Renal cortex interstitium (tissue), 15 donors: ENCODE measurements at places on chromosomes 16 and 17. TPM values are rescaled to one million over a fixed set of nuclear protein-coding genes. Genes with fewer than 3 reads are reported as not detected.

WFDC1 gene
- polyA plus RNA-seq = 3.8 TPM

DLX4 gene
- 0.89 TPM for polyA plus RNA-seq

SLC5A10 gene
- 0.70 TPM for polyA plus RNA-seq

MAPT gene
- polyA plus RNA-seq = 7.1 TPM

TMEM92 gene
- 3.3 TPM for polyA plus RNA-seq

SCN4A gene
- polyA plus RNA-seq = 1.2 TPM

TMEM186 gene
- 16.9 TPM for polyA plus RNA-seq

ACAP1 gene
- polyA plus RNA-seq = 7.0 TPM

SDR42E2 gene
- polyA plus RNA-seq = 0.14 TPM

PLA2G10 gene
- polyA plus RNA-seq = 0.26 TPM

SMTNL2 gene
- 60.1 TPM for polyA plus RNA-seq

BCKDK gene
- 42.6 TPM for polyA plus RNA-seq

AGRP gene
- not detected for polyA plus RNA-seq

CDH3 gene
- 60.3 TPM for polyA plus RNA-seq

DNA sequence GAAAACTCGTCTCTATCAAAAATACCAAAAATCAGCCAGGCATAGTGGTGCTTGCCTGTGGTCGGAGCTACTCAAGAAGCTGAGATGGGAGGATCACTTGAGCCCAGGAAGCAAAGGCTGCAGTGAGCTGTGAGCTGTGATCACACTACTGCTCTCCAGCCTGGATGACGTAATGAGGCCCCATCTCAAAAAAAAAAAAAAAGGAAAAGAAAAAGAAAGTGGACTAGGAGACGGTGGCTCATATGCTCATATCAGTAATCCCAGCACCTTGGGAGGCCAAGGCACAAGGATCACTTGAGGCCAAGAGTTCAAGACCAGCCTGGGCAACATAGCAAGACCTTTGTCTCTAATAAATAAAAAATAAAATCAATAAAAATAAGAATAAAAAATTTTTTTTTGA is 8.8 kb upstream of the SUMO2 start:
- DNase-seq = no peak

DNA sequence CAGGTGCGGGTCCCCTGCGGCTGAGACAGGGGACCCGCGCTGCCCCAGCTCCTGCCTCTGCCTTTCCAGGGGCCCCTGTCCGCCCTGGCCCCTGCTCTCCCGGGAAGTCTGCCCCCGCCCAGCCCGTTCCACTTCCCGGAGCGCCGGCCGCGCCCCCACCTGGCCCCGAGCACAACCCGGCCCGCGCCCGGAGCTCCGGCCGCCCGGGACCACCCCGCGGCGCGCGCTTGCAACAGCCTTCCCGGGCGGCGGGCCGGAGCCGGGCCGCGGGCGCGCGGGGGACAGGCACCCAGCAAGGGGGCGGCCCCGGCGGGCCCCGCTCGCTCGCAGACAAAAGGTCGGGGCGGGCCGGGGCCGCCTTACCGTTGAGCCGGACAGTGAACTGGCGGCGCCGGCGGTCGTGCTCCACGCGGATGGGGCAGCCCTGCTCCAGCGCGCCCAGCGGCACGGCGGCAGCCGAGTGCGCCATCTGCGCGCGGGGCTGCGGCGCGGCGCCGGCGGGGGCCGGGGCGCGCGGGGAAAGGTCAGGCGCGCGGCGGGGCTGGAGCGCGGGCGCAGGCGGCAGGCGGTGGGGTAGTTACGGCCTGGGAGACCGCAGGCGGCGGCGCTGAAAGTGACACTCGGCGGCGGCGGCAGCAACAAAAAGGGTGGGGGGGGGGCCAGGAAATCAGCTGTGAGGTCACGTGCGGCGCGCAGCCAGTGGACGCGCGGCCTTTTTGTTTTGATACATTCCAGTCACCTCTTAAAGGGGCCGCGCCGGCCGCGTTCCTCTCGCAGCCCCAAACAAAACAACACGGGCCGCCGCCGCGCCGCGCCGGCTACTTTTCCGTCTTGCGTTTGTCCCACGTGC is at the start of gene NATD1:
TSS of gene NATD1 (minus strand) at position 615 of the 850 bp plus-strand sequence. CDS start at position 469, 146 bp downstream.
- peak; percentile 75 for DNase-seq

DNA sequence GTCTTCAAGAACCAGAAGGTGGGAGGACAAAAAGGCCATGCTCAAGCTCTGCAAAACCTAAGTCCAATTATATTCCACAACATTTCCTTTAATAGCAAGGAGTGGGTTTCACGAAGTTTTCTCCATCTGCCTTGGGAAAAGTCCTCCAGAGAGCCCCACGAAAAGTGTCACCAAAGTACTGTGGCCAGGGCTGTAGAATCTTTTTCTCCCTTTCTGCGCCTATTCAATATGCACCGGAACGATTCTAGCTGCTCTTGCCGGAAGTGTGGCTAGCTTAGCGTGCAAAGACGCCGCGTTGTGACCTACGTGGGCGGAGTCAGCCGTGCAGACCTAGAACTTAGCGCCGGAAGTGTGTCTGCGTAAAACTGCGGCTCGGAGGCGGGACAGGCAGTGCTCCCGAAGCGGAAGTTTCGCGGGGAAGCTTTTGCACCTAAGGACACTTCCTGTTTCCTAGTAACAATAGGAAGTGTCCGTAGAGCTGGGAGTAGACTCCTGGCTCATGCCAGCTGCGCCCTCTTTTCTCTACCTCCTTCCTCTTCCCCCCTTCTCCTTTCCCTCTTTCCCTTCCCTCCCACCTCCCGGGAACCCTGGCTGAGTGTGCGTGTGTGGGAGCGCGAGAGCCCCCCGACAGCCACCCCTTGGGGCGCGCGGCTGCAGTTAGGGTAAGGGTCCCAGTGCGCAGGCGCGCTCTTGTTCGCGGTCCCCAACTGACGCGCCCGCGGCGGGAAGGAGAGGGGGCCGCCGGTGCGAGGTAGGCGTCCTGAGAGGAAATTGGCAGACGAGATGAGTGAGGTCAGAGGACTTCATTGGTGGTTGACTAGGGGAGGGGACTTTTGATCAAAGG is at the start of the genes ZNF646 and ZNF668:
TSS of gene ZNF646 (plus strand) at position 453 of the 844 bp plus-strand sequence. CDS start 1,903 bp downstream, outside the sequence.
TSS of gene ZNF668 (minus strand) at position 271 of the 844 bp plus-strand sequence. CDS start 9,781 bp downstream, outside the sequence.
- peak; percentile 98 for DNase-seq

DNA sequence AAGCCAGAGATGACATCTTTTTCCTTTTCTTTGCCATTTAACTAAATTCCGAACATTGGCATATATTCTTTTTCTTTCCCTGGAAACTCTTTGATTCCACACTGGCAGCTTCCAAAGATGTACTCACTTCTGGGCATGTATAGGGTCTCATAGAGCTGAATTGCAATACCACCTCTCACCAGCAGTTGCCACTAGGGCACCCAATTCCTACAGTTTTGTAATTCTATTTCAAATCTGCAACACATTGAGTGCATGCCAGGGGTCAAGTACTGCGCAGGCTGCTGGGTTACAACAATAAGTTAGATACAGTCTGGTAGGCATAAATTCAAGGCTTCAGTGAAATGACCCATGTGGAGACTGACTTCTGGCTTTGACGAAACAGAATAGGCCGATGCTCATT is 208.8 kb upstream of the NLRP1 start:
- DNase-seq = no peak

DNA sequence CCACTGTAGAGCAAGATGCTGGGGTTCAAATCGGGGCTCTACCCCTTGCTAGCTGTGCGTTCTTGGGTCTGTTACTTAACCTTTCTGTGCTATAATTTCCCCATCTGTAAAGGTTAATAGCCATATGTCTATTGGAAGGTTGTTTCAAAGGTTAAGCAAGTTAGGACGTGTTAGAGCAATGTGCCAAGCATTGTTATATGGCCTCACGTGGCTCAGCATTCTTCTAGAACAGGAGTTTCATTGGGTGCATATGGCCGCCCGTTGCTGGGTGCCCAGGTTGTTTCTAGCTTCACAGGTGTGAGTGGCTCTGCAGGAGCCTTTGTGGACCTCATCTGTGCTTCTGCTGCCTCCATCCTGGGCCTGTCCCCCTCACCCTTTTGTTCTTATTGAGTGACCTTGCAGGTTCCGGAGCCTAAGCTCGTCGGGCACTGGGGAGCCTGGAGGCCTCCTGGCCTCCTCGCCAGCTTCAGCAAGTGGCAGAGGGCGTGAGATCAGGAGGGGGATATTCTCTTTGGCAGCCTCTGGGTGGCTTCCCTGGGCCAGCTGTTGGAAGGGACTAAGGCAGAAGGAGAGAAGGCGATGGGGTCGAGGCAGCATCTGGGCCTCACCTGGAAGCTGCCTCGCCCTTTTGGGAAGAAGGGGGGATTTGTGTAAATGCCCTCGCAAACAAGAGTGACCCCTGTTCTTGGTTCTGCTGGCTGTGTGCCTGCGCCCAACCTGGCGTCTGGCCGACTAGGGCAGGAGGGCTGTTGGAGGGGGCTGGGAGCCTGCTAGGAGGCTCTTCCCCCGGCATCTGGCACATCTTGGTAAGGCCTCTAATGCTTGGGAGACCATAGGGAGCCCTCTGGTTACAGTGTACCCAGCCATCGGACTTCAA is 80.2 kb upstream of the CIBAR2 start:
- no peak for DNase-seq

- no peak for DNase-seq
Measured at GRCh38 chr16:79407005-79407404, 193.5 kb downstream of the MAF start.

DNA sequence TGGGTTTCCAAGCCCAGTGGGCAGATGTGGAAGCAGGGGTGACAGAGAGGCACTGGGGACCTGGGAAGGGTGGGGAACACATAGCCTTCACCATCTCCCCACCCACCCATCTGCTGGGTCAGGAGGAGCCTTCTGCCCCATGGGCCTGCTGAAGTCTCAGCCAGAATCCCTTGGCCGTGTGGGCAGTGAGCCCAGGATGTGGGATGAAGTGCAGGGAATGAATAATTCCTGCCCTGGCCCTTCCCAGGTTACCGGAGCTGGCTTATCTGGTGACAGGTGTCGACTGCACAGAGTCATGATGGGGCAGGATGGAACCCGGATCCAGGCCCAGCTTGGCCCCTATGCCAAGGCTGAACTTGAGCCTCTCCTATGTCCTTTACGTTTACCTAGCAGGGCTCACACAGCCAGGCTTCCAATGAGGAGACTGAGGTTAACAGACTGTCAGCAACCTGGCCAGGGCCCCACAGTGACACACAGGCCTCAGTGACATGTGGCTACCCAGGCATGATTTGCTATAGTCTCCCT is 17.5 kb downstream of the ATP2A3 start:
- no peak for DNase-seq

GRCh38 chr17:36525113-36525512 is 9.6 kb downstream of the MYO19 start:
- no peak for DNase-seq

DNA sequence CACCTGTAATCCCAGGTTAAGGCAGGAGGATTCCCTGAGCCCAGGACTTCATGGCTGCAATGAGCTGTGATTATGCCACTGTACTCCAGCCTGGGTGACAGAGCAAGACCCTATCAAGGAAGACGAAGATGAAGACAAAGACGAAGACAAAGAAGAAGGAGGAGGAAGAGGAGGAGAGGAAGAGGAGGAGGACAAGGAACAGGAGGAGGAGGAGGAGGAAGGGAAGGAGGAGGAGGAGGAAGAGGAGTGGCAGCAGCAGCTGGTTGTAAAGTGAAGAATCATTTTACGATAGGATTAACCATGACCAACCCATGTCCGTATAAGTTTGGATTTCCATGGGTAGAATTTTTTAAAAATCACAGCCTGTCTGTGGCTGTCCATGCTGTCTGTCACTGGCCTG is 316.8 kb upstream of the TNRC6C start:
- no peak for DNase-seq

GRCh38 chr16:54453871-54454270 is 167.3 kb upstream of the IRX3 start:
- no peak for DNase-seq

- DNase-seq = no peak
Measured at GRCh38 chr16:54093281-54093680, 193.3 kb downstream of the IRX3 start.

- no peak for DNase-seq
Measured at GRCh38 chr16:89360760-89361435, 129.5 kb downstream of the ANKRD11 start.

DNA sequence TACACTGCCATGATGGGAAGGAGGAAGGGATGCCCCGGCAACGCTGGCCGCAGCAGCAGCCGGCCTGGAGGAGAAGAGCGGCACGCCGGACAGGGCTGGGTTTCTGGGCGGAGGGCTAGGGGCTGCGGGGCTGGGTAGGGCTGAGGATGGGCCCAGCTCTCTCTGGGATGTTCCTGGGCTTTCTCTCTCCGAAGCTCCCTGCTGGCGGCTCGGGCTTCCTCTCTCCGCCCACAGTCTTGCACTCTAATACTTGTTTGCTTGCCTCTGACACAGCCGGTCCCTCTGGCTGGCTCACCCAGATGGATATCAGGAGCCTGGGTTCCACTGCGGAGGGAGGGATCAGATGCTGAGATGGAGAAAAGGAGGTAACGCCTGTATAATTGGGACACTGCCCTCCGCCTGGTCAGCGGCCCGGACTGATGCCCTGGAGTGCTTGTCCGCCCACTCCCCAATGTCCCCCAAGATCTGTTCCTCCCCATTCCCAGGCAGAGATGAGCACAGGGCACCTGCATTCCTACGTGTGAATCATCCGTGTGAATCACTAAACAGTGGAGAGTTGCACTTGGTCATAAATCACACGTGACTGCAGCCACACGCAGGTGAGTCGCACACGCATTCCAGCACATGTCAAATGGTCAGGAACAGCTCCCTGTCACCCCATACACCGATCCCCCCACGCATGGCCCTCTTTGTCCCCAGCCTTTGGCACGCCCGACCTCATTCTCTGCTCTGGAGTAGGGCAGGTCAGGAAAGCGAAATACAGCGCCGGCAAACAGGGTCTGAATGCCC is at the start of gene ALOXE3:
TSS of gene ALOXE3 (minus strand) at position 535 of the 789 bp plus-strand sequence. CDS start at position 11, 524 bp downstream.
- no peak for DNase-seq

- DNase-seq = no peak
Measured at GRCh38 chr17:17191346-17191792, 14.8 kb downstream of the PLD6 start.

GRCh38 chr17:82767041-82767754 is 15.3 kb downstream of the TBCD start:
- no peak for DNase-seq

DNA sequence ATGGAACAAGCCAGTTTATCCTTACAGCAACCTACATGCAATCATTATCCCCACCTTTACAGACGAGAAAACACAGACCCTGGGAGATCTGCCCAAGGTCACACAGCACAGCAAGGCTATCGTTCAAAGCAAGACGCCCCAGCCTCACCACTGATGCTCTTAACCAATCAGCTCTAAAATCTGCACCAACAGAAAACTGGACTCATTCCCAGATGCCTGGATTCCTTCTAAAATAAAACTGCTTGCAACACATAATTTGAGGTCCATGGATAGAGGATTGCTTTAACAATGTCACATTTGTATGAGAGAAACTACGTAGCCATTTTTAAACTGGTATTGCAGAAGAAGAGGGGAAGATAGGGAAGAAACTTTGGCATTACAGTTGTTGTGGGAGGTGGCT is 6.8 kb downstream of the COTL1 start:
- DNase-seq = no peak

DNA sequence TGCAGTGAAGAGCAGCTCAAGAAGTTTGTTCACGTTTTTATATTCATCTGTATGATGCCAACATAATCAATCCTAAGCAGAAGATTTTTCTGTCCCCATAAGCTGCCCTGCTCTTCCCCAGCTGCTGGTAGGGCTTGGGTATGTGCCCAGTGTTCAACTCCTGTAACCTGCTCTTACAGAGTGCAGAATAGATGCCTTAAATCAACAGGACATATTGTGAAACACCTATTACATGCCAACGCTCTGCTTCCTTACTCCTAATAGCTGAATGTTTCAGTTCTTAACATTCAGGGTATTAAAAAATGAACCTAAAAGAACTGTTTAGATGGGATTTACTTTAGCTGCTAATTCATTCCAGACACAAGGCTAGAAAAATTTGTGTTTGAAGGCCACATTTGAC is 190.9 kb downstream of the HS3ST3A1 start:
- no peak for DNase-seq
